Activated CD4-positive, alpha-beta T cell treated with anti-CD3 and anti-CD28 coated beads, Interleukin-2, amount 50 U/mL, for 48 hours (primary cell): ENCODE measurements at places on chromosomes 6 and 20.

GRCh38 chr20:18090044-18090443 lies 32.3 kb upstream of the OVOL2 start:
- no peak for DNase-seq

GRCh38 chr6:163348789-163349680 lies 65.5 kb upstream of the QKI start:
- no peak for DNase-seq

GRCh38 chr6:31617010-31617409 lies 2.0 kb downstream of the AIF1 start:
- DNase-seq, result no peak

GRCh38 chr20:7449269-7449668 lies 491.0 kb downstream of the HAO1 start:
- no peak for DNase-seq

GRCh38 chr20:17641520-17641964 lies 40.5 kb downstream of the RRBP1 start:
- DNase-seq, result no peak

DNA sequence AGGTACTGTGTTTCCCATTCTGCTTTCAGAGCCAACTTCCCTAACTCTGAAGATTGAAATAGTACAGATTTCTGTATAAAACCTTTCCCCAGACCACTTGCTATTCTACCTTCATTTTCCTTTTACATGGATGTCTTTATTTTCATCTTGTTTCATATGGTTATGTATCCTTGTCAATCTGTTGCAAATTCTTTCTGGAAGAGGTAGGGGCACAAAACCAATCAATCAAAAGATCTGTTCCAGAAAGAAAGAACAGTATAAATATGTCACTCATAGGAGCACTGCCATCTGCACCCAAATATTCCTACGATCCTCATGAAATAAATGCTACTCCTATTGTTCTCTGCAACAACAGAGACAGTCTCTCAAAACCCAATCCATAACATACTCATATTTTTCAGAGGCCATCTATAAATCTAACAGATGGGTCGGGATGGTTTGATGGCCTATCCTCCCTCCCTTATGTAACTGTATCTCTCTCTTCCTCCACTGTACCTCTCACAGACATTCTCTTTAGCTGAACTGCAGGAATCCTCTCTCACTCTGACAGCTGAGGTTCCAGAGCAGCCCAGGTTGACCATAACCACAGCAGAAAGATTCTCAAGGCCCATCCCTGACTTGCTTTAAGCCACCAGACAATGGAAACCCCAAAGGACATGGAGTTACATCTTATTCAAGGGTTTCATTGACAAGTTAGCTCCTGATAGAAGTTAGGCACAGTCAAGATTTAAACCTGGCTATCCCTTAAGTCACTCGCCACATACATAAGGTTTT lies 112.8 kb downstream of the ZMYND8 start:
- DNase-seq, result no peak

DNA sequence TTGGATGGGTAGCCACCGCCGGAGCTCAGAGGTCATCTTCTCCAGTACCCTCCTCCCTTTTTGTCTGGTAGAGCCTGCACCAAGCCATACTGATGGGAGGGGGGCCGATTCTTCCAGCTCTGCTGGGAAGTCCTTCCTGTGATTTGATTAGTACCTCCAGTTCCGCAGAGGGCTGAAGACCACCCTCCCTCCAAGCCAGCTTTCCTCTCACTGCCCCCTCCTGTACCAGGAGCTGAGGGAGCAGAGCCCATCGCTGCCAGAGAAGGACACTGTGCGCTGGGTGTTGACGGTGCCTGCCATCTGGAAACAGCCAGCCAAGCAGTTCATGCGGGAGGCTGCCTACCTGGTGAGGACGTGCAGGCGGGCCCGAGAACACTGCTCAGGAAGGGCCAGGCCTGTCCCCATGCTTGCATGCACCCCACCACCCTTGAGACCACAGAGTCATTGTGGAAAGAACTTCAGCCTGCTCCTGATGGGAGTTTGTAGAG lies 13.2 kb downstream of the HSPA12B start:
- no peak for DNase-seq

GRCh38 chr6:133190912-133191311 lies 50.2 kb upstream of the EYA4 start:
- no peak for DNase-seq

- no peak for DNase-seq
These were observed 150.0 kb upstream of the MARCKS start for GRCh38 chr6:113707194-113707593.

GRCh38 chr6:63245420-63245819 lies 34.2 kb downstream of the FKBP1C start:
- DNase-seq, result no peak

- peak; percentile 37 for DNase-seq
These were observed 2.6 kb downstream of the UBE2V1 start for GRCh38 chr20:50110141-50111047.
